Transverse colon (tissue), 4 donors: ENCODE measurements at places on chromosomes 3 and 15. TPM values are rescaled to one million over a fixed set of nuclear protein-coding genes. Genes with fewer than 3 reads are reported as not detected.

Gene RBM6
- 137 TPM for total RNA-seq

Gene COL6A5
- total RNA-seq: not detected

GRCh38 chr3:31485196-31485595, 47.5 kb upstream of the STT3B start:
- H3K36me3 ChIP-seq: no peaks in the 10 kb centered on the region
- DNase-seq: no peak
- H3K27me3 ChIP-seq: no peaks in the 10 kb centered on the region
- no peak overlapping the region for H3K27ac ChIP-seq
- H3K4me3 ChIP-seq: no peak overlapping the region
- no peaks in the 10 kb centered on the region for H3K4me1 ChIP-seq

DNA sequence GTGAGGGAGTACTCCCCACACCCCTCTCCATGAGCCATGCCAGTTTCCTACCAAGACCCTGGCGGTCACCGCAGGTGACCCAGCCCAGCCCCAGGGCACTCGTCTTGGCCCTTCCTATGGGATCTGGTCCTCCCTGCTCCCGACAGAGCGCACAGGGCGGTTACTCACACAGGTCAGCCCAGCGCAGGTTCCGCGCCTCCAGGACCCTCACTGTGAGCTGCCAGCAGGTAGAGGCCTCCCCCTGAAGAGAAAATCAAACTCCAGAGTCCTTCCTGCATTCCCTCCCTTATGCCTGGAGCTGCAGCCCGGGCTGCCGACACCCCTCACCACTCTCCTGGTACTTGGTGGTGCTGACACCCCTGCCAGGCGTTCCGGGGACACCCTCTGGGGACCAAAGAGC, 6.9 kb downstream of the PLA2G4D start:
- H3K4me1 ChIP-seq: no peaks in the 10 kb centered on the region
- no peak for DNase-seq

DNA sequence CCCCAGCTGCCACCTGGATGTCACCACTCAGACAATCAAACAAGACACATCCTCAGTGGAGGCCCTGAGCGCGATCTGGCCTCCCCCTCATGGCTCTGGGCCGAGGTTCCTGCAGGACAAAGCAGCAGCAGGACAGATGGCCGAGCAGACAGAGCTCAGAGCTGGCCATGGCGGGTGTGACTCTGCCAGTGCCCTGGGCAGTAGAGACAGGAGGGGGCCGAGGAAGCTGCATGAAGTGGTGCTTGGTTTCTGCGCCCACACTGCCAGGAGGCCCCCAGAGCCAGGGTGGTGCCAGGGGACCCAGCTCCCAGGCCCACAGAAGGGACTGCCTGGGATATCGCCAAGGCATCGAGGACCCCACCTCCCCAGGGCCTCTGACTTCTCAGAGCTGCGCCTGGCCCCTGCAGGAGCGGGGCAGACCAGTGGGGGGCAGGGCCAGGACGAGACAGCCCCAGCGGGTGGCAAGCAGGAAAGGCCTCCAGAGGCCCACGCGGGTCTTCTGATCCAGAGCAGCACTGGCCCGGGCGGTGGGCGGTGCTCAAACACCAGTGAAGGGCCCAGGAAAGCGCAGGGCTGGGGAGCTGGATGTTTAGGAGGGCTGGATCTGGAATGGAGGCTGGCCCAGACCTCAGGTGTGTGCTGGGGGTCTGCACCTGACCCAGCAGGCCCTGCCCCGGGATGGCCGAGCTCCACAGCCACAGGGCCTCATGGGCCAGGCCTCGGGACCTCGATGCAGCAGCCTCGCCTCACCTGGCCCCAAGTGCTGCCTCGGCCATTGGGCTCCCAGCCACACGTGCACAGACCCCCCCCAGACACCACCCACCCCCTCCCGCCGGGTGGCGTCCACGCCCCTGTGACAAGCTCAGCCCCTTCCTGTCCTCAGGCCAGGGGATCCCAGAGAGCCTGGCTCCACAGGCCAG, 76.0 kb downstream of the GOLGA8G start:
- H3K27me3 ChIP-seq: peaks cover 12% of the 10 kb centered on the region
- no peak overlapping the region for H3K4me3 ChIP-seq
- H3K4me1 ChIP-seq: no peaks in the 10 kb centered on the region
- H3K27ac ChIP-seq: no peak overlapping the region
- no peaks in the 10 kb centered on the region for H3K36me3 ChIP-seq

DNA sequence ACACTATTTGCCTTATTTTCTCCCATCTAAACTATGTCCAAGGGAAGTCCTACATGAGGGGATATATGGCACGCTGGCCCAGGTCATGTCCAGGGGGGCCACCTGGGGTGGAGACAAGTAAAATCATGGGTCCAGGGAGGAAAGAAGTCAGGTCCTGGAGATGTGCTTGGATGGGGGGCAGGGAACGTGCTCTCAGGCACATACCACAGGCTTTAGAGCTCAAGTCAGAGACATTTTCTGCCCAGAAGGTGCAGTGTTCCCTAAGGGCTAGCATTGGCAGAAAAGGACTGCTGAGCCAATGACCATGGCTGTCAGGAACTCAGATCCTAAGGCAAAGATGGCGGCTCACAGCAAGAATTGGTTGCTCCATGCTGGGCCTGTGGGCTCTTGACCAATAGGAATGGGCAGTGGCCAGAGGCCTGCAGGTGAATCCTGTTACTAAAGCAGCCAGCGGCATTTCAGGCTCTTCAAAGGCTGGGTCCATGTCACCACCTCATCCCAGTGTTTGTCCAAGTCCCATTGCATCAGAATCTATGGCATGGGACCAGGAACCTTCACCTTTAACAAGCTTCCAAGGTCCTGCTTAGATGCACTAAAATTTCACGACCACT, 175.0 kb downstream of the RPLP1 start:
- no peak overlapping the region for H3K27ac ChIP-seq
- H3K4me3 ChIP-seq: no peak overlapping the region
- peaks cover under 1% of the 10 kb centered on the region for H3K27me3 ChIP-seq
- no peak for DNase-seq
- H3K4me1 ChIP-seq: peaks cover 10% of the 10 kb centered on the region

GRCh38 chr15:71054286-71054952, 60.9 kb upstream of the THSD4 start:
- H3K36me3 ChIP-seq: no peaks in the 10 kb centered on the region
- H3K27me3 ChIP-seq: no peaks in the 10 kb centered on the region
- no peak for DNase-seq
- no peaks in the 10 kb centered on the region for H3K4me1 ChIP-seq
- H3K4me3 ChIP-seq: no peak overlapping the region

DNA sequence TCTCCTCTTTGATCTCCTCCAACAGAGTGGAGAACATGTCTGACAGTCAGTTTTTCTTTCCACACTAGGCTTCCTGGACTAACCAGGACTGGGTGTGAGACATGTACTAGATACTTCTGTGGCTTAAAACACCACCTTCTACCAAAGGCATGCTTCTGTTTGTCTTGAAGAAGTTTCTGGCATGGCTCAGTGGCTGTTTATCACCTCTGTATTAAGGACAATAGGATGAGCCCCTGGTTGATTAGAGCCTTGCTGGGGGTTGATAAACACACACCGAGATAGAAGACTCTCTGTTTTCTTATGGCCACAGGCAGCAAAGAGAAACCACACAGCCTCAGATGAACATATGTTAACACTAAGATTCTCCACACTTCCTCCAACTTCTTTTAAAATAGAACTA, 40.5 kb downstream of the SV2B start:
- no peaks in the 10 kb centered on the region for H3K4me1 ChIP-seq
- H3K4me3 ChIP-seq: no peak overlapping the region
- H3K27me3 ChIP-seq: peaks cover 6% of the 10 kb centered on the region
- H3K27ac ChIP-seq: no peak overlapping the region

- H3K36me3 ChIP-seq: no peaks in the 10 kb centered on the region
- no peaks in the 10 kb centered on the region for H3K27me3 ChIP-seq
- DNase-seq: no peak
- H3K4me1 ChIP-seq: no peaks in the 10 kb centered on the region
Measured at GRCh38 chr3:144185276-144185675, 213.7 kb downstream of the DIPK2A start.

- peaks cover 5% of the 10 kb centered on the region for H3K36me3 ChIP-seq
- H3K4me1 ChIP-seq: peaks cover 7% of the 10 kb centered on the region
- H3K27ac ChIP-seq: no peak overlapping the region
- H3K27me3 ChIP-seq: no peaks in the 10 kb centered on the region
Measured at GRCh38 chr15:85598219-85598618, 196.5 kb downstream of the KLHL25 start.
